Naive thymus-derived CD4-positive, alpha-beta T cell (primary cell): ENCODE measurements at places on chromosomes 5 and 9. TPM values are rescaled to one million over a fixed set of nuclear protein-coding genes. Genes with fewer than 3 reads are reported as not detected.

GRCh38 chr5:32320576-32320975, 7.8 kb upstream of the MTMR12 start:
- DNase-seq = no peak
- no peak overlapping the region for H3K4me3 ChIP-seq

- H3K27me3 ChIP-seq = no peaks in the 10 kb centered on the region
- H3K27ac ChIP-seq = peak overlapping the region; percentile 52
- H3K4me1 ChIP-seq = peaks cover 10% of the 10 kb centered on the region
- H3K36me3 ChIP-seq = no peaks in the 10 kb centered on the region
- peak; percentile 16 for DNase-seq
Observed at GRCh38 chr9:126860757-126861466, 473 bp downstream of the ZBTB34 start.

DNA sequence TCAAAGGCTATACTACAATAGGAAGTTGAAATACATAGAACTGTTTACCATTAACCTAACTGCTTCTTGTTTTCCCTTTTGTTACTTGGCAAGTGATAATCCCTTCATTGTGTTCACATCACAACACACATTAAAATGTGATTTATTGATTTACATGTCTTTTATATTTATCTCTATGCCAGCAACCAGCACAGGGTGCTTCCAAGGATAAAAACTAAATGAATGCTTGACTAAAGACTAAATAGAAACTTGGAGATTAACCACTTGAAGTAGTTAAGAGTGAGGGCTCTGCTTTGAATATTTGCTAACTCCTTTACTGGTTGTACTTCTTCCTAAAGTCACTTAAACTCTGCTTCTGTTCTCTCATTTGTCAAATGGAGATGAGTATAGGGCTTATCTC, 1730.6 kb downstream of the EFNA5 start:
- no peak for DNase-seq
- H3K27me3 ChIP-seq = no peaks in the 10 kb centered on the region
- H3K36me3 ChIP-seq = no peaks in the 10 kb centered on the region
- no peak overlapping the region for H3K27ac ChIP-seq
- H3K4me3 ChIP-seq = no peak overlapping the region

GRCh38 chr5:78930721-78931120, 54.4 kb downstream of the ARSB start:
- no peaks in the 10 kb centered on the region for H3K27me3 ChIP-seq
- no peak overlapping the region for H3K4me3 ChIP-seq
- no peak overlapping the region for H3K27ac ChIP-seq
- no peaks in the 10 kb centered on the region for H3K4me1 ChIP-seq
- no peak for DNase-seq

GRCh38 chr5:157476702-157477408, 16.8 kb downstream of the NIPAL4 start:
- no peak overlapping the region for H3K27ac ChIP-seq
- no peaks in the 10 kb centered on the region for H3K36me3 ChIP-seq
- no peaks in the 10 kb centered on the region for H3K4me1 ChIP-seq
- no peaks in the 10 kb centered on the region for H3K27me3 ChIP-seq
- H3K4me3 ChIP-seq = no peak overlapping the region

Gene MEIKIN
- not detected for polyA plus RNA-seq

DNA sequence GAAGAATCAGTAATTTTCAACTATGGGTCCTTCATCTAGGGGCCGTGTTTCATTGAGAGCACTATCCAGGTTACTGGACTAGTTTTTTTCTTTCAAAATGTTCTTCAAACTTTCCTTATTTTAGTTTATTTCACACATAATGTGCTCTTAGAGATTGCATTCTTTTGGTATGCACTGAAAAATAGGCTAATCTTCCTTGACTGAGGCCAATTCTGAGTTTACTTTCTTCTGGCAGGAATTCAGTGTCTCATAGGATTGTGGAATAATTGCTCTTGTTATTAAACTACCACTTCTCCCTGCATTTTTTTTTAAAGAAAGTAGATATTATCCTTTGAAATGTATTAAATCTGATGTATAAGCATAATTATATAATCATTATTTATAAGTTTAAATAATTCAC, 624.5 kb downstream of the RAB3C start:
- no peaks in the 10 kb centered on the region for H3K27me3 ChIP-seq
- H3K4me3 ChIP-seq = no peak overlapping the region
- DNase-seq = no peak
- H3K4me1 ChIP-seq = no peaks in the 10 kb centered on the region

GRCh38 chr5:169856571-169856970, 123.7 kb downstream of the INSYN2B start:
- H3K4me3 ChIP-seq = no peak overlapping the region
- H3K36me3 ChIP-seq = no peaks in the 10 kb centered on the region
- no peak overlapping the region for H3K27ac ChIP-seq
- H3K4me1 ChIP-seq = no peaks in the 10 kb centered on the region
- no peaks in the 10 kb centered on the region for H3K27me3 ChIP-seq
- DNase-seq = no peak

GRCh38 chr9:108184941-108185340, 670.8 kb downstream of the ACTL7B start:
- no peaks in the 10 kb centered on the region for H3K27me3 ChIP-seq
- H3K4me1 ChIP-seq = no peaks in the 10 kb centered on the region
- H3K27ac ChIP-seq = no peak overlapping the region

GRCh38 chr5:61735995-61736394, 403.9 kb downstream of the ZSWIM6 start:
- H3K4me3 ChIP-seq = no peak overlapping the region
- DNase-seq = no peak
- H3K4me1 ChIP-seq = no peaks in the 10 kb centered on the region
- H3K27me3 ChIP-seq = no peaks in the 10 kb centered on the region
- no peaks in the 10 kb centered on the region for H3K36me3 ChIP-seq
- no peak overlapping the region for H3K27ac ChIP-seq

- no peak for DNase-seq
- H3K36me3 ChIP-seq = no peaks in the 10 kb centered on the region
- no peak overlapping the region for H3K27ac ChIP-seq
- H3K4me3 ChIP-seq = no peak overlapping the region
- no peaks in the 10 kb centered on the region for H3K4me1 ChIP-seq
Observed at GRCh38 chr5:139895046-139895445, 99.4 kb downstream of the PSD2 start.

Gene F2RL1
- 3.2 TPM for polyA plus RNA-seq

Gene WWC1
- 0.02 TPM for polyA plus RNA-seq

Gene PHF2
- 3.5 TPM for polyA plus RNA-seq

- no peak for DNase-seq
- H3K27me3 ChIP-seq = no peaks in the 10 kb centered on the region
- no peaks in the 10 kb centered on the region for H3K4me1 ChIP-seq
- no peak overlapping the region for H3K27ac ChIP-seq
Observed at GRCh38 chr5:115920171-115920725, 42.0 kb upstream of the LVRN start.

DNA sequence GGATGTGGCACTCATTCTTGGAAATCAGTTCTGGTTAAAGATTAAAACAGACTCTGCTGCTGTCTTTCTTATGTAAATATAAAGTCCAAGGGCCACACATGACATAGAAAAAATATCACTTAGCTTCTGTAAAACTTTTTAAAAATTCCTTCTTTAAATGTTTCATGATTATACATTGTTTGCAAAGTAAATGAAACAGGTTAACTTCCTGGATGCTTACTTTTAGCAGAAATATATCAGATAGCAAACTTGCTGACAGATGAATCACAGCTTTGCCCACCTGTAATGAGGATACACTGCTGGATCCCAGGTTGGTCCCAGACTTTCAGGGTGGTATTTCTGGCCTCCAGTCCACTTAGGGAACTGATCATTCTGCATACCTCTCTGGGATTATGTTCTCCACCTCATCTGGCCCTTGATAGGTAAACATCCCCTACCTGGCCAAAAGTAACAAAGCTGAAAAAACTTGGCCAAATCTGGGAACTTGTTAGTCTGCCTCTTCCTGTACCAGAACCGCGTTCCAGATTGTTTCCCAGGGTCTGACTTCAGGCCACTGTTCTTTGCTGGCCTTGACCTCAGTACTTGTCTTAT, 340.5 kb downstream of the ADGRV1 start:
- H3K4me3 ChIP-seq = no peak overlapping the region
- H3K27ac ChIP-seq = no peak overlapping the region
- H3K4me1 ChIP-seq = no peaks in the 10 kb centered on the region
- H3K27me3 ChIP-seq = no peaks in the 10 kb centered on the region
- no peak for DNase-seq

- DNase-seq = no peak
- H3K27ac ChIP-seq = no peak overlapping the region
- no peaks in the 10 kb centered on the region for H3K36me3 ChIP-seq
- no peaks in the 10 kb centered on the region for H3K27me3 ChIP-seq
- H3K4me1 ChIP-seq = no peaks in the 10 kb centered on the region
Observed at GRCh38 chr9:4334410-4334813, 34.5 kb upstream of the GLIS3 start.

DNA sequence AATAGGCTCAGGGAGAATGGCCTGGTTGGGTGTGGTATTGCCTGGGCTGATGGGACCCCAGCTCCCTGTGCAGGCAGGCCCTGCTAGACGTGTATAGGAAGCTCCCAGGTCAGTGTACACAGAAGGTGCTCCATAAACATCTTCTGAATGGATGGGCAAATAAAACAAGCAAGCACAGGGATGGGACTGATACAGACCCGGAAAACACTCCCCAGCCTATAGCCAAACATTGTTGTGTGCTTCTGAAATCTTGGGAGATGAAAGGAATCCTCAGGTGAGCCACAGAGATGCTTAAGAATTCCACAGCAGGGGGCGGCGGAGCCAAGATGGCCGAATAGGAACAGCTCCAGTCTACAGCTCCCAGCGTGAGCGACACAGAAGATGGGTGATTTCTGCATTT, 151.8 kb downstream of the ENTREP1 start:
- no peaks in the 10 kb centered on the region for H3K36me3 ChIP-seq
- no peak for DNase-seq
- H3K4me3 ChIP-seq = no peak overlapping the region
- H3K4me1 ChIP-seq = peaks cover 4% of the 10 kb centered on the region

Gene ACOT12
- polyA plus RNA-seq = not detected

DNA sequence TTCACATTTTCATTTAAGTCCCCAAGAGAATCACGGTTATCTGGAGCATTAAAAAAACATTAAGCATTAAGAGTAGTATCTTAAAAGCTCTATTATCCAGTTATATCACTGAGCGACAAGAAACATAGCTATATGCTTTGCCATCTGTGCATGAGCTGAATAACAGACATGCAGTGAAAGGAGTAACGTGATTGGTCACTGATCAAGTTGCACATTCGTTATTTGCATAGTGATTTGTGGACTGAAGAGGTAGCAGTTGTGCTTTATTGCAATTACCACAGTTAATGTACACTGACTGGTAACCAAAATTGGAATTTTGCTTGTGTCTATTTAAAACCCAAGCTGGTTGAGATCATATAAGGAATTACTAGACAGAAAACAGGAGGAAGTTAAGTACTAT, 107.4 kb downstream of the MCTP1 start:
- no peaks in the 10 kb centered on the region for H3K4me1 ChIP-seq
- no peak overlapping the region for H3K27ac ChIP-seq
- H3K4me3 ChIP-seq = no peak overlapping the region
- H3K36me3 ChIP-seq = no peaks in the 10 kb centered on the region

DNA sequence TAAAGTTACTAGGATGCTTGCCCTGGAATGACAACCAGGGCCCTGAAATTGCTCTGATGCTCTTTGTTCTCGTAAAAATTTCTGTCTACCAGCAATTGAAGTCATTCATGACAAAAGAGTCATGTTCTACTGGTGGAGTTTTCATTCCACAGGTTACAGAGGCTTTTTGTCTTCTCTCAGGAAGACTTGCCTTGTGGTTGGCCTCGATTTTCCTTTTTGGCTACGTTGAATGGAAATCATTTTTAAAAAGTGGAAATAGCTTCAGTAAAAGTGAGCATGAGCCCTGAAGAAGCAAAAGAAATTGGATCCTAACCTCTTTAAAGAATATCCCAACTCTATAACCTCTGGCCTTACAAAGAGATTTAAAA, 255.2 kb downstream of the AOPEP start:
- no peak for DNase-seq
- no peaks in the 10 kb centered on the region for H3K36me3 ChIP-seq
- H3K27me3 ChIP-seq = no peaks in the 10 kb centered on the region
- H3K27ac ChIP-seq = no peak overlapping the region
- peaks cover 7% of the 10 kb centered on the region for H3K4me1 ChIP-seq
- H3K4me3 ChIP-seq = no peak overlapping the region

Gene GRAMD2B
- polyA plus RNA-seq = 3.8 TPM

DNA sequence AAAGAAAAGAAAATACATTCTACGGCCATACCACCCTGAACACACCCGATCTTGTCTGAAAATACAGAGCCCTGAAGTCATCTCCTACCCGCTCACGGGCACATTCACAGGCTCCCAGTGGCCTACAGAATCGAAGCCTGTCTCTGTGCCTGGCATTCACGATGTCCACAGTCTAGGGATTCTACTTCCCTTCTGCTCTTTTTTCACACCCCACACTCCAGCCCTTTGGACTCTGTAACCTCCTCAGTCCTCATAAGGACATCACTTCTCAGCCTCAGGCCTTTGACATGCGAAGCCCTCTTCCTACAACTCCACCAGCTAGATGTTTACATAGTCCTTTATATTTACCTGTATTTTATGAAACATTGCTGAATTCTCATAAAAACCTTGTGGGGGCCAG, 77.8 kb downstream of the CSNK1A1 start:
- H3K4me1 ChIP-seq = no peaks in the 10 kb centered on the region
- no peak overlapping the region for H3K4me3 ChIP-seq
- no peaks in the 10 kb centered on the region for H3K27me3 ChIP-seq
- H3K36me3 ChIP-seq = no peaks in the 10 kb centered on the region

Gene TTC16
- polyA plus RNA-seq = 1.7 TPM

DNA sequence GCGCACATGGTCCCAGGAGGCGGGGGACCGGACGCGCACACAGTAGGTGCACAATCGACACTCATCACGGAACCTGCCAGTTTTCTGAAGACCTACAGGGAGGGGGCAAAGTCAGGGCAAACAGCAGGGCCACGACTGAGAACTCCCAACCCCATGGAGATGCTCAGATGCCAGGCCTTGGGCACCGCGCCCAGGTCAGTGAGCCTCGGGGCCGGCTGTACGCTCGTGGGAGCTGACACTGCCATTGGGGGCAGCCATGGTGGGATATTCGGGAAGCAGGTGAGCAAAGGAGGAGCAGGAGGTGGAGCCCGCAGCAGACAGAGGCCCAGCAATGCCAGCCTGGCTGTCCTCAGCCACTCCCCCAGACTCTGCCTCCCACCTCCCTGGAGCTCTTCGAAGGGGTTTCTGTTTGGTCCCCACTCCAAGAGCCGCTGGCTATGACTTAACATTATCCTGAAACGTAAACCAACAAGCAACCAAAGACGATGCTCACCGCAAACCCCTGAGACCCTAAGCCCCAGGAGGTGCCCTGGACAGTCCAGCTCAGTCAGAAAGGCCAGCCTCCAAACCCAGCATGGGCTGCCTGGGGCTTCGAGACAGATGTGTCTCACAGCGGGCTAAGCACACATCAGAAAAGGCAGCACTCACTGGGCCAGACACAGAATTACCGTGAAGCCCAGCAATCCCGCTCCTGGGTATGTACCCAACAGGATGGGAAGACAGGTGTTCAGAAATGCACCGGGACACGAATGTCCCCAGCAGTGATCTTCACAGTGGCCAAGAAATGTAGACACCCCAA, 78.4 kb downstream of the VAV2 start:
- no peaks in the 10 kb centered on the region for H3K4me1 ChIP-seq
- no peak for DNase-seq
- no peaks in the 10 kb centered on the region for H3K36me3 ChIP-seq
- no peak overlapping the region for H3K27ac ChIP-seq
- no peaks in the 10 kb centered on the region for H3K27me3 ChIP-seq
- H3K4me3 ChIP-seq = no peak overlapping the region
